ENCODE measurements at places on chromosomes 16 and 17. TPM values are rescaled to one million over a fixed set of nuclear protein-coding genes. Genes with fewer than 3 reads are reported as not detected.

- H3K36me3 ChIP-seq = no peaks in the 10 kb centered on the region
- DNase-seq = no peak
- H3K27ac ChIP-seq = no peak within 1 kb of the TSS
- H3K4me1 ChIP-seq = no peaks in the 10 kb centered on the region
- peaks cover 6% of the 10 kb centered on the region for H3K27me3 ChIP-seq
Observed at GRCh38 chr17:74567397-74567796, at the start of gene CD300H. Gene CD300H (minus strand): TSS chr17:74567509.

Gene CCL3
- total RNA-seq = not detected

GRCh38 chr16:51442141-51442870, 291.2 kb upstream of the SALL1 start:
- no peaks in the 10 kb centered on the region for H3K36me3 ChIP-seq
- H3K27me3 ChIP-seq = peaks cover 10% of the 10 kb centered on the region
- no peak overlapping the region for H3K27ac ChIP-seq
- no peak for DNase-seq
- H3K4me3 ChIP-seq = no peak overlapping the region

Gene BRD7
- 88.6 TPM for total RNA-seq

- peak overlapping the region; percentile 70 for H3K4me3 ChIP-seq
- H3K4me1 ChIP-seq = peaks cover 3% of the 10 kb centered on the region
- no peaks in the 10 kb centered on the region for H3K27me3 ChIP-seq
- H3K36me3 ChIP-seq = no peaks in the 10 kb centered on the region
- H3K27ac ChIP-seq = peak overlapping the region; percentile 42
Observed at GRCh38 chr16:30628628-30629540, 18.7 kb upstream of the ZNF689 start.

- no peaks in the 10 kb centered on the region for H3K27me3 ChIP-seq
- peaks cover 5% of the 10 kb centered on the region for H3K4me1 ChIP-seq
- no peaks in the 10 kb centered on the region for H3K36me3 ChIP-seq
- no peak overlapping the region for H3K4me3 ChIP-seq
- no peak for DNase-seq
Observed at GRCh38 chr17:72706396-72706981, 386.0 kb downstream of the SLC39A11 start.

Gene KRTAP9-8
- total RNA-seq = not detected

GRCh38 chr17:752620-753219, 656 bp upstream of the GEMIN4 start:
- peak overlapping the region; percentile 62 for H3K4me3 ChIP-seq
- no peak for DNase-seq
- H3K36me3 ChIP-seq = peaks cover 7% of the 10 kb centered on the region

Gene PEMT
- 13.2 TPM for total RNA-seq

GRCh38 chr16:56932721-56933619, 1.0 kb downstream of the HERPUD1 start:
- H3K4me3 ChIP-seq = peak overlapping the region; percentile 99
- peak overlapping the region; percentile 89 for H3K27ac ChIP-seq
- H3K36me3 ChIP-seq = peaks cover 32% of the 10 kb centered on the region
- peaks cover 51% of the 10 kb centered on the region for H3K4me1 ChIP-seq

DNA sequence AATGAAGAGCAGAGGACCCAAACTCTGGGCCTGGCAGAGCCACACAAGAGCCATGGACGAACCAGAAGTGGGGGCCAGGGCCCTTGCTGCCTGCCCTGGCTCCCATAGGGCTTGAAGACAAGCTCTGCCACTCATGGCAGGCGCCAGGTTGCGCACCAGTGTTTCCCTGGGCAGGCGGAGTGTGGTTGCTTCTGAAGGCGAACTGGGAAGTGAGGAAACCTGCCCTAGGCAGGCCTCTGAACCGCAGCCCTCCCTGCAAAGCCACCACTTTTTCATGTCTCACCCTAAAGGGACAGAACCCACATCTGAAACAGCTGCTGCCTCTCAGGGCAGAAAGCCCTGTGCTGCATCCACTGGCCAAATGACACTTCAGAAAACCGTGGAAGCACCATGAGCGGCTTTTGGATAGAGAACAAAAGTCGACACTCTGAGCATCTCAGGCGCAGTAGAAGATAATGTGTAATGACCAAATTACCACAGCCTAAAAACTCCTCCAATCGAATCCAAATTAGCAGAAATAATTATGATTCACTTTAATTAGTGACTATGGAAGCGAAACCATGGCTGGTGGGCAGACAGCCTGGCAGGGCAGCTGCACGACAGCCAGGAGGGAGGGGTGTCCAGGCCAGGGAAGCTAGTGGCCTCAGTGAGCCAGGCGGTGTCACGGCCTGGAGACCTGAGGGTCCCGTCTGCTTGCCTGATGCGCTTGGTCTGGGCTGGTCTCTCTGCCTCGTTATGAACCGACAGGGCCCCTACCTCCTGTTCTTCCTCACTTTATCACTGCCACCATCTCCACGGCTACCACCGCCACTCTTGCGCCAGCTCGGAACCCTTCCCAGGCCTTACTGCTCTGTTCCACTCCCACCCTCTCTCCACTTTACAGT, 59.1 kb downstream of the PRMT7 start:
- H3K4me3 ChIP-seq = peak overlapping the region; percentile 34
- peak overlapping the region; percentile 65 for H3K27ac ChIP-seq
- H3K27me3 ChIP-seq = no peaks in the 10 kb centered on the region
- no peak for DNase-seq
- no peaks in the 10 kb centered on the region for H3K36me3 ChIP-seq

Gene MT1G
- total RNA-seq = not detected

Gene FA2H
- 1.8 TPM for total RNA-seq

Gene DNAH17
- 0.57 TPM for total RNA-seq

DNA sequence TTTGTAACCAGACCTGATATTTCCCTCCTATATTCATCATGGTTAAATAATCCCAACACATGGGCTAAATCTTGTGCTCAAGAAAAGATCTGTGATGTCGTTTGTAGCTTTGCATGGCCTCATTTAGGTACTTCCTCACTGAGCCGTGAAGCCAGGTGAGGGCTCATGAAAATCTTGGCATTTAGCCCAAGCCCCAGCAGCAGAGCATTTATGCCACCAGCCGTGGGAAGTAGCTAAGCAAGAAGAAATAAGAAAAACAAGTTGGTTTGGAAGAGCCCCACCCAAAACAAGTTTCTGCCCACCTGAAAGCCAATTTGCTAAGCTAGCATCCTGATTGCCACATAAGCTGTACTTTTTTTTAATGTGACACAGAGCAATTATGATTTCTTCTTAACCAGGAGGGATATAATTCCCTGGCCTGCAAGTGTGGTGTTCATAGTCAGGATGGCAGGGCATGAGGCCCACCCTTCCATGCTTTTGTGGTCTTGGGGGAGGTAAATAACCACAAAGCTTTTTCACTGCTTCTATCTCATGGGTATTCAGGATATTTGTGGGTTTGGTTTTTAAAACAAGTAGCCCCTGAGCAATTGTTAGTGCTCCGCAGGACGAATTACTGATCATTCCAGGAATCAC, 10.5 kb downstream of the TMIGD1 start:
- H3K27ac ChIP-seq = no peak overlapping the region
- peaks cover 5% of the 10 kb centered on the region for H3K4me1 ChIP-seq
- peaks cover 2% of the 10 kb centered on the region for H3K27me3 ChIP-seq
